ENCODE measurements at places on chromosomes 2 and 18. TPM values are rescaled to one million over a fixed set of nuclear protein-coding genes. Genes with fewer than 3 reads are reported as not detected.

PRKAG3 gene
- not detected for total RNA-seq

GMPPA gene
- total RNA-seq: 52.9 TPM

RFTN2 gene
- 5.9 TPM for total RNA-seq

EDAR gene
- total RNA-seq: not detected

SFT2D3 gene
- 5.3 TPM for total RNA-seq

R3HDM1 gene
- total RNA-seq: 7.1 TPM

CCDC141 gene
- total RNA-seq: not detected

ANKRD62 gene
- not detected for total RNA-seq

ACVR1C gene
- total RNA-seq: 0.37 TPM

ABCG5 gene
- not detected for total RNA-seq

NPC1 gene
- 90.3 TPM for total RNA-seq

GALR1 gene
- total RNA-seq: not detected

COL3A1 gene
- total RNA-seq: 14,422 TPM

ITGA4 gene
- total RNA-seq: 151 TPM

CFAP65 gene
- not detected for total RNA-seq

EVX2 gene
- total RNA-seq: not detected

FRZB gene
- total RNA-seq: 0.23 TPM

TTN gene
- 1.0 TPM for total RNA-seq

ZNF514 gene
- total RNA-seq: 14.0 TPM

RPIA gene
- total RNA-seq: 10.7 TPM

HOXD8 gene
- total RNA-seq: 7.7 TPM

ETAA1 gene
- total RNA-seq: 15.4 TPM

FBLN7 gene
- 0.30 TPM for total RNA-seq

CHST10 gene
- total RNA-seq: 16.1 TPM

SLC30A3 gene
- total RNA-seq: 0.09 TPM

ST8SIA5 gene
- not detected for total RNA-seq

INHA gene
- not detected for total RNA-seq

FECH gene
- 25.8 TPM for total RNA-seq

THSD7B gene
- total RNA-seq: not detected

USP37 gene
- total RNA-seq: 10.6 TPM

GREB1 gene
- 0.83 TPM for total RNA-seq

SLC38A11 gene
- total RNA-seq: 0.23 TPM

ANKRD29 gene
- 0.59 TPM for total RNA-seq

FEV gene
- total RNA-seq: not detected

CD302 gene
- 2.4 TPM for total RNA-seq

CCDC68 gene
- 5.0 TPM for total RNA-seq

SCN7A gene
- total RNA-seq: 0.23 TPM

GAREM2 gene
- 1.5 TPM for total RNA-seq

CNDP1 gene
- not detected for total RNA-seq

FAM110C gene
- under 0.01 TPM for total RNA-seq

TRMT61B gene
- total RNA-seq: 11.5 TPM

BMP10 gene
- not detected for total RNA-seq

FOXI3 gene
- total RNA-seq: not detected

WDR54 gene
- 48.3 TPM for total RNA-seq

DTNA gene
- 6.8 TPM for total RNA-seq

METAP1D gene
- total RNA-seq: 7.2 TPM

COL5A2 gene
- 1,671 TPM for total RNA-seq

SLC14A1 gene
- 135 TPM for total RNA-seq

SP9 gene
- not detected for total RNA-seq

Data from smooth muscle cell of the umbilical artery (primary cell).